Hair follicular keratinocyte (primary cell): ENCODE measurements at places on chromosomes 2 and 18. TPM values are rescaled to one million over a fixed set of nuclear protein-coding genes. Genes with fewer than 3 reads are reported as not detected.

The FRZB gene
- total RNA-seq = 0.08 TPM in 1 of 2 replicates, not detected in the other

The ANKRD30BL gene
- total RNA-seq = not detected in 2 replicates

The CFAP221 gene
- total RNA-seq = not detected in 2 replicates

The ELMOD3 gene
- total RNA-seq = 10.7 and 16.7 TPM in 2 replicates

The SPC25 gene
- 2.0 and 8.8 TPM in 2 replicates for total RNA-seq

The OTX1 gene
- total RNA-seq = 1.4 and 2.9 TPM in 2 replicates

The MARCO gene
- total RNA-seq = 0.08 TPM in 1 of 2 replicates, not detected in the other

The PLGLB1 gene
- 0.55 and 0.57 TPM in 2 replicates for total RNA-seq

The RAB17 gene
- 2.7 and 4.8 TPM in 2 replicates for total RNA-seq

The ALPI gene
- not detected in 2 replicates for total RNA-seq

The LHCGR gene
- not detected in 2 replicates for total RNA-seq

The TRIP12 gene
- total RNA-seq = 64.4 and 81.1 TPM in 2 replicates

The WDCP gene
- total RNA-seq = 5.6 and 8.1 TPM in 2 replicates

The LOXHD1 gene
- not detected in 2 replicates for total RNA-seq

The EFEMP1 gene
- 215 and 218 TPM in 2 replicates for total RNA-seq
